Fibroblast of villous mesenchyme (primary cell): ENCODE measurements at places on chromosomes 1 and 21. TPM values are rescaled to one million over a fixed set of nuclear protein-coding genes. Genes with fewer than 3 reads are reported as not detected.

The TENT5C gene
- 4.3 and 6.1 TPM in 2 replicates for total RNA-seq

The SPRR2A gene
- not detected in 2 replicates for total RNA-seq

The CA6 gene
- total RNA-seq, result not detected in 2 replicates

The GREM2 gene
- total RNA-seq, result 1.3 and 6.8 TPM in 2 replicates

The HCN3 gene
- total RNA-seq, result 0.86 and 1.6 TPM in 2 replicates

The CD1E gene
- not detected in 2 replicates for total RNA-seq

The GBP1 gene
- 88.3 and 162 TPM in 2 replicates for total RNA-seq
